Suppressor macrophage treated with lipopolysaccharide for 4 hours (primary cell): ENCODE measurements at places on chromosomes 7 and 10.

GRCh38 chr7:31110331-31111108 lies 58.4 kb downstream of the ADCYAP1R1 start:
- no peak for DNase-seq

DNA sequence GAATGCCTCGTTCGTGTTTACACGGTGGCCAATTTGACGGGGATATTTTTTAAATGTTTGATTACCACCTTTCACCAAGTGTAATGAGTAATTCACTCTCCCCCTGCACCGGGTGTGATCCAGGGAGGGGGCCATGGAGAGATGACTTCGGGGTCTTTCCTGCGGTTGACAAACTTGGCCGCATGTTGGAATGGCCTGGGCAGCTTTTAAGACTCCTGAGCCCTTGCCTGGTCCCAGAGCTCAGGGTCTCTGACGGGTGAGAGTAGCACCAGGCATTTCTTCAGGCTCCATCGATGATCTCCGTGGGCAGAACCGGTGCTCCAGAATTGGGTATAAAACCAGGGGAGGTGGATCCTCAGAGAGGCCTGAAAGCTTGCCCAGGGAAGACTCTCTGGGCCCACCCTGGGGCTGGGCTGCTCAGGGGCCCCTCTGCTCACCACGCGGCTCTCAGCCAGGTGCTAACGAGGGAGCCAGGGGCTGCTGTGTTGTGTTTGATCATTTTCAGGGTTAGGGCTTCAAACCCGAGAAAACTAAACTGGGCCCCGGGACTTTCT lies 882 bp downstream of the ZNF282 start:
- DNase-seq, result peak; percentile 2

GRCh38 chr10:110356628-110357245 lies 52.0 kb upstream of the SMNDC1 start:
- no peak for DNase-seq

GRCh38 chr7:129054438-129055293 lies at the start of gene TNPO3:
TSS of gene TNPO3 (minus strand) at chr7:129055111. CDS start at chr7:129054770, 341 bp downstream.
- peak; percentile 94 for DNase-seq

DNA sequence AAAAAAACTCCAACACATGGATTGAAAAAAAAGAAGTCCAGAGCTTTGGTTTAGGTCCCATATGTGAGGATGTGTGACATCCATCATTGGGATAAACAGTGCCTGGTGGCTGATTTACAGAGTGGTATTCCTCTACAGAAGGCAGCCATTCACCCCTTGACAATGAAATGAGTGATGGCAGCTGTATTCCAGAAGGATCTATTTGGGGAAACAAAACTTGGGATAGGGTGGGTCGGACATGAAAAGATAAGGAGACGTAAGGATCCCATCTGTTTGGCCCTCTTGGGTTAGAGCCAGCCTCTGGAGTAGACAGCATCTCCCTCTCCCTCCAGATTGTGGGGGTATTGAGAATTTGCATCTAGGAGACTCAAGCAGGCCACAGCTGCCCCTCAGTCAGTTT lies 15.2 kb upstream of the CREB5 start:
- DNase-seq, result no peak
